Immature natural killer cell (primary cell): ENCODE measurements at places on chromosomes 3 and 15.
A peak's percentile ranks its signal among the peaks of the same experiment; 100 is the strongest.

DNA sequence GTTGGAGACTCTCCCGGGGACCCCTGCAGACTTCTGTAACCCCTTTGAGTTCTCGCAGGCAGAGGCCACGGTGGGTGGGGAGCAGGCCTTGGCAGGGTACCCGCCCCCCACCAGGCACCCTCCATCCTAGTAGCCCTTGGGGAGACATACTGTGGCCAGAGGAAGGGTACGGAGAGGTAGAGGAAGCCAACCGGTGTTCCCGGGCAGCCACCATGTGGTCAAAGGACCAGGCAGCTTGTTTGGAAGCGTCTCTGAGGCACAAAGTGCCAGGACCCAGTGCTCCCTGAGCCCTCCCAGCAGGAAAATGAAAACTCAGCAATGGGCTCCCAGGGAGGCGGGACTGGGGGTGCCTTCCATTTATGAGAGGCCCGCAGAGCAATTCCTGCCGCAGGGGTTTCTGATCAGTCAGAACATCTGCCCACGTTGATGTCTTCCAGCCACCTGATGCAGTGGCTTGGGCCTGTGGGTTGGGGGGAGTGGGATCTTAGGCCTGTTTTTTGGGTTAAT is 53.0 kb upstream of the CGNL1 start:
- DNase-seq, result no peak

- DNase-seq, result no peak
These were observed 16.2 kb downstream of the CEP152 start for GRCh38 chr15:48794697-48795134.

DNA sequence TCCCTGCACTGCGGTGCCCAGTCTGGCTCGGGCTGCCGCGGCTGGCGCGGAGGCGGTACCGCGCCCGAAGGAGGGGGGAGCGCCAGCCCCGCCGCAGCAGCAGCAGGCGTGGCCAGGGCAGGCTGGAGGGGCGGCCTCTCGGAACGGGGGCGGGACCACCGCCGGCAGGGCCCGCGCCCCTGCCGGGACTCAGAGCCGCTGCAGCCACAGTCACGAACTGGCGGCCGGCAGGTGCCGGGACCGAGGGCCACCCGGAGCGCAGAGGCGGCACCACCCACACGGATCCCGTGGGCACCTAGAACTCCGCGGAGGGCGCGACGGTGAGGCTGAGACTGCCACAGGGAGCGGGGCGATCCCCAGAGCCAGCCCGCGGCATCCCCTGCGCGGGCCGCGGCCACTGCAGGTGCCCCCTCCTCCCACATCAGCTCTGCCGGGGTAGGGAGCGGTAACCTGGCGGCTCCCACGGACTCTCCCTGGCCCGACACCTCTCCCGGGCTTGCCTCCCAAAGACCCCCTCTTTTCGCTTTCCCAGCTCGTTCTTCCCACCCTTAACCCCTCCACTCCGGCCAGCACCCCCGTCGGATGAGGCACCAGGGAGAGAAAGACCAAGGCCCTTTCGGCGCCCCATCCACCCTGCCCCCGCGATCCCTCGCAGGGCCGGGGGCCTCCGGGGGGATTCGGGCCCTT is at the start of gene VWA5B2:
Gene VWA5B2, plus strand, starts transcription at position 192 of the 687 bp plus-strand sequence. CDS start 944 bp downstream, outside the sequence.
- peak; percentile 79 for DNase-seq

DNA sequence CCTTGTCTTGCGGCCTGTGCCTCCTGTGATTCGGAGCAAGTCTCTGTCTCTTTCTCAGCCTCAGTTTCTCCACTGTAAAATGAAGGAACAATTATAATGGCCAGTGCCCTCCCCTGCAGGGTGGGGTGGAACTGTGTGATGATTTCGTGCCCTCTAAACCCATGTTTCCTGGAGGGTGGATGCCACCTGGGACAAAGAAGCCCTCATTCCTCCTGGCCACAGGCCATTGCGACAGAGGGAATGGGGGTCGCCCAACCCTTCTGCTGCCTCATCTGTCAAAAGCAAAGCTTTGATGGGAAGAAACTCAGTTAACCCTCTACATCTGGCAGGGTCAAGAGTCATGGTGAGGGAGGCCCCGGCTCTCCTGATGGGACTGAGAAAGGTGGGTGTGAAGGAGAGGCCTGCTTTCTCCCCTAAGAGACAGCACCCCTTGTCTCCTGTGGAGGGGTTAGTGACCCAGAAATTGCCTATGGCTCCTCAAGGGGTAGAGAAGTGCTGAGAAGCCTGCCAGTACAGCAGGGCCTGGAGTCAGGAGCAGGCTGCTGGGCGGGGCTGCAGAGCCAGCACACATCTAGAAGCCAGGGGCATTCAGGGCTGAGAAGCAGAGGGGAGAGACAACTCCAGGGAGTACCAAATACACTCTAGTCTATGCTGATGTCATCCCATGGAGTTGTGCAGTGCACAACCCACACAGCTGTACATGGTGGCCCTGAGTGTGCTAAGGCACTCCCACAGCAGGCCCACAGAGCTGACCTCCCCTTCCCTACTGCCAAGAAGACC is 61.0 kb downstream of the PLXNA1 start:
- no peak for DNase-seq

DNA sequence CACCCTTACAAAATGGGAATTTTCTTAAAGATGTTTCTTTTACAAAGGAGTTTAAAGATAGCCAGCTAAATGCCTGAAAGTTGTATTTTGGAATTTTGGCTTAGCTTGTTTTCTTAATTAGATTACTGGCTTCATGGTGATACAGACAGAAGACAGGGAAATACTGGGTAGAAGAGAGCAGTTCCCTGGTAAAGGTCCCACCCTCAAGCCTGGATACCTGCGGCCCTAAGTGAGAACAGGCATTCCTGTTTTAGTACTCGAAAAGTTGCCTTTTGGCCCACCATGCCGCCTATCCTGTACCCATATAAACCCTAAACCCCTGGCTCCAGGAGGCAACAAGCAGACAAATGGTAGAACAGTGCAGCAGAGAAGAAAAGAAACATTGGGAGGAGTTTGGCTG is 29.4 kb downstream of the SETMAR start:
- DNase-seq, result no peak

GRCh38 chr15:68487087-68487843 is 55.3 kb upstream of the ITGA11 start:
- DNase-seq, result no peak

- no peak for DNase-seq
These were observed 25.7 kb upstream of the GRAMD1C start for GRCh38 chr3:113812854-113813253.
